ENCODE measurements at places on chromosomes 6 and 20. TPM values are rescaled to one million over a fixed set of nuclear protein-coding genes. Genes with fewer than 3 reads are reported as not detected.

The TSBP1 gene
- total RNA-seq: not detected

The WFDC12 gene
- not detected for total RNA-seq

The BACH2 gene
- total RNA-seq: 0.32 TPM

The HCK gene
- not detected for total RNA-seq

The PTGIS gene
- total RNA-seq: 1.9 TPM

The GABRR1 gene
- total RNA-seq: 0.12 TPM

The NKX2-2 gene
- total RNA-seq: not detected

The RNF144B gene
- total RNA-seq: 0.39 TPM

The TMEM63B gene
- total RNA-seq: 28.2 TPM

The SYTL3 gene
- total RNA-seq: 1.1 TPM

The PRDM13 gene
- 0.44 TPM for total RNA-seq

The TCF21 gene
- not detected for total RNA-seq

The PCED1A gene
- total RNA-seq: 43.9 TPM

The DEFB132 gene
- not detected for total RNA-seq

The TMEM30A gene
- total RNA-seq: 55.8 TPM

The PLG gene
- not detected for total RNA-seq

The TMEM14C gene
- 134 TPM for total RNA-seq

The BIRC7 gene
- total RNA-seq: 0.54 TPM

The CNPY3 gene
- 49.2 TPM for total RNA-seq

The GRM4 gene
- total RNA-seq: not detected

The ATP6V1G2 gene
- total RNA-seq: 0.43 TPM

The BPIFA1 gene
- not detected for total RNA-seq

The MRAP2 gene
- total RNA-seq: 1.8 TPM

The SRMS gene
- not detected for total RNA-seq

The OR2H1 gene
- total RNA-seq: not detected

The HLA-DOB gene
- 0.61 TPM for total RNA-seq

The OOEP gene
- not detected for total RNA-seq

The ACSS2 gene
- 64.5 TPM for total RNA-seq

The ABCC10 gene
- total RNA-seq: 40.1 TPM

The PTPRK gene
- 94.4 TPM for total RNA-seq

The TCP11 gene
- not detected for total RNA-seq

The TFAP2A gene
- total RNA-seq: 8.7 TPM

The CDH4 gene
- total RNA-seq: not detected

The MCUR1 gene
- total RNA-seq: 64.8 TPM

The OTOR gene
- total RNA-seq: not detected

The SIRPG gene
- not detected for total RNA-seq

The RNF182 gene
- 0.39 TPM for total RNA-seq

The C6orf52 gene
- total RNA-seq: 4.3 TPM

The ARFGEF3 gene
- 5.6 TPM for total RNA-seq

The LHFPL5 gene
- total RNA-seq: not detected

The MYLK2 gene
- 0.77 TPM for total RNA-seq

The SLC25A27 gene
- not detected for total RNA-seq

The RBBP9 gene
- total RNA-seq: 28.3 TPM

The THBD gene
- total RNA-seq: 1.0 TPM

The RALGAPB gene
- total RNA-seq: 69.1 TPM

The NHLRC1 gene
- total RNA-seq: 1.6 TPM

The MAS1 gene
- not detected for total RNA-seq

The MEP1A gene
- total RNA-seq: 8.1 TPM

The PNLDC1 gene
- 0.32 TPM for total RNA-seq

The GGT7 gene
- total RNA-seq: 42.0 TPM

The EHMT2 gene
- total RNA-seq: 65.7 TPM
